ENCODE measurements at places on chromosomes 5 and 9.

- H3K27me3 ChIP-seq, result no peaks in the 10 kb centered on the region
- peaks cover 15% of the 10 kb centered on the region for H3K36me3 ChIP-seq
These were observed 43.6 kb downstream of the JADE2 start for GRCh38 chr5:134568761-134569695.

- H3K27ac ChIP-seq, result no peak overlapping the region
- H3K27me3 ChIP-seq, result peaks cover 36% of the 10 kb centered on the region
- no peak overlapping the region for H3K4me3 ChIP-seq
- no peak for DNase-seq
- H3K4me1 ChIP-seq, result peaks cover 3% of the 10 kb centered on the region
These were observed 1.1 kb downstream of the SLC27A6 start for GRCh38 chr5:128966375-128966774.

DNA sequence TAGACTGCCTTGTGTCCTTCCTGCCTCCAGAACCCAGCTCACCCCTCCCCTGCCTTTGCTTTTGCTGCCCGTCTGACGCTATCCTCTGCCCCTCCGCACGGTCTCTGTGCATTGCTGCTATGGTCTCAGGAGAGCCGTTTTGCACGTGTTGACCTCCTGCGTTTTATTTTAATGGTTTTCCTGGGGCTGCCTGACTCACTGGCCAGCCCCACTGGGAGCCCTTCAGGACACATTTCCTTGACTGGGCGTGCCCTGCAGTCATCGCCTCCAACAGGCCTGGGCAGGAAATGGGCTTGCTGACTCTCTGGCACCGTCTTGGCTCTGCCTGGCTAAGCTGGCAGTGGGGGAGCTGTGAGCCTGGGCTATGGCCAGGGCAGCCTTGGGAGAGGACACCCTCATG, 17.9 kb upstream of the ASS1 start:
- no peak overlapping the region for H3K27ac ChIP-seq
- peaks cover 6% of the 10 kb centered on the region for H3K27me3 ChIP-seq

- no peaks in the 10 kb centered on the region for H3K36me3 ChIP-seq
- DNase-seq, result no peak
- H3K4me1 ChIP-seq, result no peaks in the 10 kb centered on the region
- no peak overlapping the region for H3K27ac ChIP-seq
- no peak overlapping the region for H3K4me3 ChIP-seq
These were observed 14.4 kb upstream of the DMRT3 start for GRCh38 chr9:962023-962422.

DNA sequence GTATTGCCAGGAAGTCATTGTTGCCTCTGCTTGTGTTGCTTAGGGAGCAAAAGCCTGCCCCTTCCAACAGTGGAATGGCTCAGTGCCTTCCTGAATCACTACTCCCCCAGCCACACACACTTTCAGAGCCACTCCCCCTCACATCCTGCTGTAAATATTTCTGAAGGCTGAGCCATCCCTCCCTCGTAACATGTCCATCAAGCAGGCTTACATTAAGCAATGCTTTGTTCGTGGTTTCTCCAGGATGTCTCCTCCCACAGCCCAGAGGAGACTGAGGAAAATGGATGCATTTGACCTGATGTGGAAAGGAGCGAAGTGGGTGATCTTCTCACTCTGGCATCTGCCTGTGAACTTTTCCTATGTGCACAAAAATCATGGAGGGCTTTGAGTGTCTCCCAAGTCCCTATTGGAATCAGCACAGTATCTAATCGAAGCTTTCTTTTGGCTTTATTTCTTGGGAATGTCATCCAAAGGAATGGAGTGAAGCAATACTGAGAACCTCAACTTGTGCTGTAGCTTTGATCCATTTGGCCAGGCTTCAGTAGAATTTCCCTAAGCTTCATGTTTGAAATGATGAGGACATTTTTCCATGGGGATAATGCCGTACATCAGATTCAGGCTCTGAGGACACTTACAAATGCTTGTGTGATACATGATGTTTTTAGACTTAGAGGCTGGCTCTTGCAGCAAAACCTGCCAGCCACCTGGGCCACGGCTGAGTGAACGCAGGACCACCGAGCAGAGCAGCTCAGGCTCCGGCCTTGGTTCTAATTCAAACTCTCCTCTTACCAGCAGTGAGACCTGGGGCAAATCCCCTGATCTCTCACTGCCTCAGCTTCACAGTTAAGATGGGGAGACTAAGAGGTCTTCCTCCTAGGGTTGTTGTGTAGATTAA, 389.1 kb downstream of the ENC1 start:
- no peak for DNase-seq
- H3K4me1 ChIP-seq, result no peaks in the 10 kb centered on the region
- no peak overlapping the region for H3K27ac ChIP-seq
- H3K36me3 ChIP-seq, result no peaks in the 10 kb centered on the region

GRCh38 chr9:134422301-134423090, 96.2 kb downstream of the RXRA start:
- H3K27me3 ChIP-seq, result no peaks in the 10 kb centered on the region
- H3K36me3 ChIP-seq, result no peaks in the 10 kb centered on the region
- no peaks in the 10 kb centered on the region for H3K4me1 ChIP-seq

DNA sequence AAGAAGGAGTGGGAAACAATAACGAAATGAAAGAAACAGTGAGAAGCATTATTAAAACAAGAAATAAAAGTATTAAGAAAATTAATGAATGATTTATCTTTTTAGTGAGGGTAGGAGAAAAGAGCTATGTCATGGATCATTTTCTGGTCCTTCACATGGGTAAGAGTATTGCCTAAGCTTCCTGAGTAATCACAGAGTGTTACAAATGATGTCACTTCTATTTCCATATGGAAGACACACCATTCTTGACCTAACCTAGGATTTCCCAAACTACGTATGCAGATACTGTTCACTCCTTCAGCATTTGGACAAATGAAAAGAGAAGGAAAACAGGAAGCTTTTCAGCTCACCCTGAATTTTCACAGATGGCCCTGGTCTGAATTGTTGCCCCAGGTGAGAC, 3.3 kb upstream of the TSLP start:
- no peaks in the 10 kb centered on the region for H3K36me3 ChIP-seq
- H3K4me3 ChIP-seq, result no peak overlapping the region
- H3K27ac ChIP-seq, result no peak overlapping the region
- H3K4me1 ChIP-seq, result peaks cover 3% of the 10 kb centered on the region
- no peak for DNase-seq

DNA sequence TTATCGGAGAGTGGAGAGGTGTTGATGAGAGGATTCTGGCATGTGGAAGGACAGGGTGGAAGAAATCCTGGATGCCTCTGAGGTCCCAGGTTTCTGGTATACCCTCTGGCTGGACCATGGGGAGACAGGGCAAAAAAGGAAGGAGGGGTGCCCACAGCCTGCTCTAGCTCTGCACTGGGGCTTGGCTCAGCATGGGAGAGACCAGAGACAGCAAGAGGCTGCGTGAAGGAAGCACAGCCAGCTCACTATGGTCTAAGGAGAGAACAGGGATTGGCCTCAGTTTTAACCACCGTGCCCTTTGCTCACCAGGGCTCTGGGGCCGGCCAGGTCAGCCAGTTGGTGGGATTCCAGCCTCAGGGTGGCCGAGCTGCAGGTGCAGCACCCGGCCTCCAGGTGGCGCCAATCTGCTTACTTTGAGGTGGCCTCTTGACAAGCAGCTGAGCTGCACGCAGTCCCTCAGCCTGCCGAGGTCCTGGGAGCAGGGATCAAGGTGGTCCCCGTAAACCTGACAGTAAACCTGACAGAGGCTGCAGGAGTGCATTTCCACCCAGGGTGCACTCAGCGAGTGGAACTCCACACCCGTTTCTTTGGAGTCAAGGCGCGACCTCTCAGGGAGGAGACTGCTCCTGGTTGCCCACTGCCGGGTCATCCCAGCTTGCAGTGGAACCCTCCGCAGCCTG, 25.0 kb upstream of the SPTLC1 start:
- H3K27ac ChIP-seq, result no peak overlapping the region
- peaks cover 15% of the 10 kb centered on the region for H3K27me3 ChIP-seq
- H3K4me3 ChIP-seq, result peak overlapping the region; percentile 63
- H3K36me3 ChIP-seq, result no peaks in the 10 kb centered on the region

GRCh38 chr5:147675168-147675567, 107.4 kb downstream of the JAKMIP2 start:
- H3K4me3 ChIP-seq, result no peak overlapping the region
- no peaks in the 10 kb centered on the region for H3K36me3 ChIP-seq
- DNase-seq, result no peak
- no peaks in the 10 kb centered on the region for H3K27me3 ChIP-seq

GRCh38 chr9:116100711-116101121, 52.9 kb upstream of the PAPPA start:
- DNase-seq, result no peak
- H3K4me1 ChIP-seq, result no peaks in the 10 kb centered on the region
- no peak overlapping the region for H3K4me3 ChIP-seq
- H3K27me3 ChIP-seq, result peaks cover 6% of the 10 kb centered on the region
- no peak overlapping the region for H3K27ac ChIP-seq
- no peaks in the 10 kb centered on the region for H3K36me3 ChIP-seq

GRCh38 chr5:135342551-135342875, 56.5 kb downstream of the MACROH2A1 start:
- H3K27ac ChIP-seq, result no peak overlapping the region
- no peaks in the 10 kb centered on the region for H3K4me1 ChIP-seq
- no peaks in the 10 kb centered on the region for H3K27me3 ChIP-seq
- H3K4me3 ChIP-seq, result no peak overlapping the region

DNA sequence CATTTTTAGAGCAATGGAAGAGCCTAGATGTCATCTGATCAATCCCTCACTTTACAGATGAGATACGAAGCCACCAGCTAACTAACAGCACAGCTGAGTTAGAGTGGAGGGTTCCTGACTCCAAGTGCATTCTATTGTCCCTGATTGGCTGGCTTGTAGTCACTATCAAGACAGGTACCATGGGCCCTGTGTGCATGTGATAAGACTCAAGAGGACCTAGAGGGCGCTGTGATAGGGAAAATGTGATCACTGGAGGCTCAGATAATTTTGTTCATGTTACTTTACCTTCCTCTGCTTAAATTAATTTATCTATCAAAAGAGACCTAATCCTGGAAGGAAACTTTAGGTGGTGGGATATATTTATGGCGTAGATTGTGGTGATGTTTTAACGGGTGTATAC, 19.5 kb upstream of the SNAPC3 start:
- no peak for DNase-seq
- peaks cover 5% of the 10 kb centered on the region for H3K36me3 ChIP-seq
- no peak overlapping the region for H3K4me3 ChIP-seq
- H3K4me1 ChIP-seq, result no peaks in the 10 kb centered on the region
- no peak overlapping the region for H3K27ac ChIP-seq
- no peaks in the 10 kb centered on the region for H3K27me3 ChIP-seq

- no peak for DNase-seq
- no peaks in the 10 kb centered on the region for H3K4me1 ChIP-seq
- no peak overlapping the region for H3K27ac ChIP-seq
- no peak overlapping the region for H3K4me3 ChIP-seq
These were observed 52.5 kb upstream of the ORM1 start for GRCh38 chr9:114270120-114270975.

DNA sequence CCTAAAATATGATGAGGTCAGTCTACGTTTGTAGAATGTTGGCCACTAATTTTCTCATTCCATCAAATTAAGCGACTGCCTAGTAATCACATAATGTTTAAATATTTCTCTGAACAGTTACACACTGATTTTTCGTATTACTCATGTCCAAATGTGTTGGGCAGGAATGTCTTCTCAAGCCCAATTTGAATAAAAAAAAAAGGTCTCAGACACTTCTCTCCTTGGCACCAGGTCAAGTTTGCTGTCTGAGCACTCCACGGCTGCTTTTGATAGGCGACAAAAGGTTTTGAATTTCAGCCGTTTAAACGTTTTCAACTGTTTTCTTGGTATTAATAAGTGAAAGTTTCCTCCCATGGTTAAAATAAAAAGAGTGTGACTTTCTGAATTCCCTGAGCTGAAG, 542.1 kb downstream of the IRX1 start:
- H3K4me3 ChIP-seq, result no peak overlapping the region
- H3K27me3 ChIP-seq, result no peaks in the 10 kb centered on the region
- DNase-seq, result no peak
- H3K27ac ChIP-seq, result no peak overlapping the region

DNA sequence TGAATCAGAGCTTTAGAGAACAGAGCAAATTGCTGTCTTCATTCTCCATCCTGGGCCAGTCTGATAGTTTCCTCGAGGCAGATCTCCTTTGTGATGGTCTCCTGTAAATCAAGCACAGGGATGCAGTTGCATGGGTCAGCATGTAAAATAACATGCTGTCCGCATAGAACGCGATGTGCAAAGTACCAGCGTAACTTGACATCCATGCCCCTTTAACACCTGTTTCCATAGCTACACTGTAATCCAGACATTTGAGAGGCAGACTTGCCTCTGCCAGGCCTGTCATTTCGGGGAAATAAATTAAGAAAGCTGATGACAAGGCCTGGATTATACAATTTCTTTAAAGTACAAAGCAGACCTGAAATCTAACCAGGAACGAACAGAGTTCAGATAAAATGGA, 413.5 kb downstream of the TLE4 start:
- no peak for DNase-seq
- H3K27ac ChIP-seq, result peak overlapping the region; percentile 54
- peaks cover 6% of the 10 kb centered on the region for H3K27me3 ChIP-seq
- H3K4me1 ChIP-seq, result no peaks in the 10 kb centered on the region

DNA sequence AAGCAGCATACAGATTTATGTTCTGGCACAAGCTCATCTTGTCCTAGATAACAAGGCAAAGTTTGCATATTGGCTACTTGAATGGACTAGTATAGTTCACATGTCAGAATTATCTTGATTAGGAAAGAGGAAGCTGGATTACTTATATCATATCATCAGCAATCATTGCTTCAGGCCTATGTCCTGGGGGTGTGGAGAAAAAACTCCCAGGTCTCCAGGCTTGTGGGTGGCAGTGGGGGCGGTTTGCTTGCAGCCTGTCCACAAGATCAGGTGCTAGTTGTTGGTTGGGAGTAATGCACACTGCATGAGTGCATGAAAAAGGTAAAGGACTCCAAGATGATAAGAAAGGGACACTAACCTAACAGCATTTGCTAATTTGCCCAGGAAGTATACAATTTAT, 326.4 kb upstream of the PDE4D start:
- no peaks in the 10 kb centered on the region for H3K36me3 ChIP-seq
- no peak overlapping the region for H3K27ac ChIP-seq
- no peak overlapping the region for H3K4me3 ChIP-seq

DNA sequence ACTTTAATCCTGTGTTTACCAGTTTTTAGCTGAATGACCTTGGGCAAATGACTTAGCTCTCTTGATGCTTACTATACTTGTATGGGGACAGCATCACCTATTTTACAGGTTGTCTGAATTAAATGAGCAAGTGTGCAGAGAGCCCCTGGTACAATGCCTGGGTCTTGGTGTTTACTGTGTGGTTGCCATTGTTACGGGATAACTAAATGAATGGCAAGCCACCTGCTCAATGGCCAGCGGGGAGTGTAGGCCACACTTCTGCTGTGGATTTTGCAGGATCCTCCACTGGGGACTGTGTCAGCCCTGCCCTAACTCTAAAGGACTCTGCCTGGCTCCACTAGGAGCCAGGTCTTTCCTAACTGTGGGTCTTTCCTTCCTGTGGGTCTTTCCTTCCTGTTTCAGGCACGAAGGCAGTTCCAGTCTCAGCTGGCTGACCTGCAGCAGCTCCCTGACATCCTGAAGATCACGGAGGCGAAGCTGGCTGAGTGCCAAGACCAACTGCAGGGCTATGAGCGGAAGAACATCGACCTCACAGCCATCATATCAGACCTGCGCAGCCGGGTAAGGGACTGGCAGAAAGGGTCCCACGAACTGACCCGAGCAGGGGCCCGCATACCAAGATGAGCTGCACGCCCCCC, 10.3 kb upstream of the GLE1 start:
- H3K4me3 ChIP-seq, result no peak overlapping the region
- no peaks in the 10 kb centered on the region for H3K27me3 ChIP-seq

GRCh38 chr9:72905514-72906480, 47.1 kb downstream of the ALDH1A1 start:
- DNase-seq, result no peak
- peaks cover 2% of the 10 kb centered on the region for H3K27me3 ChIP-seq

- DNase-seq, result no peak
- H3K4me3 ChIP-seq, result no peak overlapping the region
- H3K27me3 ChIP-seq, result no peaks in the 10 kb centered on the region
These were observed 158.7 kb downstream of the TMEM167A start for GRCh38 chr5:82918311-82919031.

Measured in naive thymus-derived CD8-positive, alpha-beta T cell (primary cell).